Smooth muscle cell of the umbilical artery (primary cell): ENCODE measurements at places on chromosomes 1 and 21. TPM values are rescaled to one million over a fixed set of nuclear protein-coding genes. Genes with fewer than 3 reads are reported as not detected.

The IFNAR2 gene
- 6.8 and 9.5 TPM in 2 replicates for total RNA-seq

The XCL2 gene
- total RNA-seq, result not detected in 2 replicates

The FAM151A gene
- not detected in 2 replicates for total RNA-seq

The IL22RA1 gene
- total RNA-seq, result not detected in 2 replicates

The IFI44L gene
- total RNA-seq, result 1.6 and 4.8 TPM in 2 replicates

The ACKR1 gene
- not detected in 2 replicates for total RNA-seq

The BRINP3 gene
- total RNA-seq, result 0.65 and 3.0 TPM in 2 replicates

The HTR1D gene
- 0.05 TPM in 1 of 2 replicates, not detected in the other for total RNA-seq

The LCE3D gene
- not detected in 2 replicates for total RNA-seq

The FCRL6 gene
- not detected in 2 replicates for total RNA-seq

The KIRREL1 gene
- 200 and 213 TPM in 2 replicates for total RNA-seq

The SUSD4 gene
- total RNA-seq, result under 0.01 and 0.09 TPM in 2 replicates

The CSDE1 gene
- total RNA-seq, result 849 and 1,189 TPM in 2 replicates

The FCRL1 gene
- not detected in 2 replicates for total RNA-seq

The COL6A2 gene
- 1,261 and 1,787 TPM in 2 replicates for total RNA-seq

The NUP210L gene
- total RNA-seq, result under 0.01 and 0.05 TPM in 2 replicates

The GJB4 gene
- total RNA-seq, result not detected in 2 replicates

The KPRP gene
- not detected in 2 replicates for total RNA-seq

The SPRR5 gene
- not detected in 2 replicates for total RNA-seq

The NUDT4B gene
- total RNA-seq, result 10.4 and 12.8 TPM in 2 replicates

The OR2G6 gene
- total RNA-seq, result not detected in 2 replicates

The FCRL2 gene
- total RNA-seq, result not detected in 2 replicates

The DAB1 gene
- under 0.01 TPM in 2 replicates for total RNA-seq

The FAM229A gene
- total RNA-seq, result 0.83 and 1.2 TPM in 2 replicates

The TSPEAR gene
- not detected in 2 replicates for total RNA-seq

The B3GALT2 gene
- total RNA-seq, result 0.37 and 0.89 TPM in 2 replicates

The PLA2G4A gene
- 9.2 and 19.3 TPM in 2 replicates for total RNA-seq

The CFHR5 gene
- not detected in 2 replicates for total RNA-seq

The LRRN2 gene
- total RNA-seq, result not detected in 2 replicates

The PDE9A gene
- total RNA-seq, result not detected in 2 replicates

The UQCRH gene
- 226 and 710 TPM in 2 replicates for total RNA-seq

The OR2W3 gene
- not detected in 2 replicates for total RNA-seq
